ENCODE measurements at places on chromosomes 13 and 19.

- DNase-seq = no peak
These were observed 8.9 kb upstream of the AMER2 start for GRCh38 chr13:25180775-25181537.

DNA sequence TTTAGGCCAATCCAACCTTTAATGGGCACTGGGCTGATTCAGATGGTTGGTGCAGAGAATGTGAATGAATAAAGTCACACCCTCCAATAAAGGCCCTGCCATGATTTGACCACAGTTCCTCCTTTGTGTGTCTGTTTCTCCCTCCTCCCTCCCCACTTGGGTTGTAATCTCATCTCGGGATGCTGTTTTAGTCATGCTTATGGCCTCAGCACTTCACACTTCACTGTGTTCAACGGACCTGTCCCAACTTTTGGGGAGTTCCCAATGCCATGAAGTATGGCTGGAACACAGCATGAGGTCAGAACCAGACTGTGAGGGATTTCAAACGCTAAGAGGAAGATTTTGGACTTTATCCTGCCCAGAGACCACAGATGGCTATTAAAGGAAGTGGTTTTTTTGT lies 5.6 kb upstream of the RAB8A start:
- no peak for DNase-seq

GRCh38 chr19:18051887-18052286 lies 34.8 kb downstream of the IL12RB1 start:
- DNase-seq = no peak

DNA sequence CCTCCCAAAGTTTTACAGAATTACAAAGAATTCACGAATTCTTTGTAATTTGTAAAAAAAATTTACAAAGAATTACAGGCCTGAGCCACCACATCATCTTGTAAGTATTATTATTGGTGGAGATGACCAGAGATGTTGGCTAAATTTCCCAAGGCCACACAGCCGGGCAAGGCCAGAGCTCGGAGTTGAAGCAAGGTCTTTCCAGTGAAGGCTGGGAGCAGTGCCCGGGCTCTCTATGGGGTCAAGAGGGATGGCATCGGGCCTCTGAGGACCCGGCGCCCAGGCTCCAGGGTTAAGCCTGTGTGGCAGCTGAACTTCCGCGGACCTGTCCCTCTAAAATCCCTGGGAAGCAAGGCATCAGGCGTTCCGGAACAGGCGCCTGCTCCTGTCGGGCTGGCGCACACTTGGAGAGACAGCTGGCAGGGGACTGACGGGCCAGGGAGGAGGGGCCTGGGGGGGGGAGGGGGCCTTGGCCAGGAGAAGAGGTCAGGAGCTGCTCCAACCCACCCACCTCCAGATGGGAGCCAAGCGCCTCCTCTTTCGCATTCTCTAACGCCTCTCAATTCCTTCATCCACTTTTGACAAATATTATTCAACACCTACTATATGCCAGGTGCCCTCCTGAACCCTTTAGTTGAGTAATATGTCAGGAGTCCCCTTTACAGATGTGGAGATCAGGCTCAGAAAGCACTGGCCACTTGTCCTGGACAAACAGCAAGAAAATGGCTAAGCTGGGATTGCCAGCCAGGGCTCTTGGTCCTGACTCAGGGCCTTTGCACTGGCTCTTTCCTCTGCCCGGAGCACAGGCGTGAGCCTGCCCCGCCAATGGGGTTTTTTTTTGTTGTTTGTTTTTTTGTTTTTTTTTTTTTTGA lies 36.8 kb upstream of the SEMA6B start:
- DNase-seq = no peak

DNA sequence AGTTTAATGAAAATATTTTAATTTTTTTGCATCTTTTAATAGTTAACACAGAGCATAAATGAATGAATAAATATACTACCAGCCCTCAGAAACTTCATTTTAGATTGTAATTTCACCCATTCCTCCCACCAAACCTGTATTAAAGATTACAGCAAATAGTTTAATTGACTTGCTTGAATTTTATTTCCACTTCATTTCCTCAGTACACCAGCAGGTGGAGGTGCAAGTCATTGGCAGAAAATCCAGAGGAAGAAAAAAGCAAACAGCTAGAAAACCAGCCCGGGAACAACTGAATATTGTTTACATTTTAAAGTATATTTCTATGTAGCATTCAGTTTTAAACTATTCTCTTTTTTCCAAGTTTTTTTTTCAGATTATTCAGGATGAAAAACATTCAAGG lies 177.8 kb downstream of the OLFM4 start:
- no peak for DNase-seq

GRCh38 chr13:89380101-89380500 lies 1708.9 kb downstream of the SLITRK5 start:
- DNase-seq = no peak

DNA sequence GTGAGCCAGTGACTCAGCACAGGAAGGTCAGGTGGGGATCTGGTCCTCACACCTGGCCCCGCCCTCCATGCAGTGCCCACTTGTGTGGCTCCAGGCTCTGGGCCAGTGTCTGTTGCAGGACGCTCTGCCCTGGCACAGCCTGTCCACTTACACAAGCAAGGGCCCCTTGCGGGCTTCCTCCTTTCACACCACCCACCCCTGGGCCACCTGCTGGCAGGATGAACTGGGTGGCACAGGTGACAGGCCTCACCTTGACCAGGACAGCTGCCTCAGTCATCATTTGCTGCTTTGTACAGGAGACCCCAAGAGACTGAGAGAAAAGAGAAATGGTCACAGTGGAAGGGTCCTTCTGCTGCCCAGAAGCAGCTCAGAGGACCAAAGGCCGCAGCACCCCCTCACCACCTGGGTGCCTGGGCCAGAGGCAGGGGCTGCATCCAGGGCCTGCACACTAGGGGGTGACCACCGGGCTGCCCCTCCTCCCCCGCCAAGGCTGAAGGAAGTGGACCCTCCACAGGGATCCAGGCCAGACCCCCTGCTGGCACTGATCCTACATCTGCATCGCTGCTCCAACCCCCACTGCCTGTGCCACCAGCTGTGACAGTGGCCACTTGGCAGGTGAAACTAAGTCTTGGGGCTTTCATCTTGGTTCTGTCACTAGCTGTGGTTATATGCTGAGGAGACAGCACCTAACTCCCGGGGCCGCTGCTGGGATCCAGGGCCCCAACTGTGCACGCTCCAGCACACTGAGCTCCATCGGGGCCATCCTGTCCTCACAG lies 110.3 kb downstream of the TUBA3C start:
- no peak for DNase-seq

DNA sequence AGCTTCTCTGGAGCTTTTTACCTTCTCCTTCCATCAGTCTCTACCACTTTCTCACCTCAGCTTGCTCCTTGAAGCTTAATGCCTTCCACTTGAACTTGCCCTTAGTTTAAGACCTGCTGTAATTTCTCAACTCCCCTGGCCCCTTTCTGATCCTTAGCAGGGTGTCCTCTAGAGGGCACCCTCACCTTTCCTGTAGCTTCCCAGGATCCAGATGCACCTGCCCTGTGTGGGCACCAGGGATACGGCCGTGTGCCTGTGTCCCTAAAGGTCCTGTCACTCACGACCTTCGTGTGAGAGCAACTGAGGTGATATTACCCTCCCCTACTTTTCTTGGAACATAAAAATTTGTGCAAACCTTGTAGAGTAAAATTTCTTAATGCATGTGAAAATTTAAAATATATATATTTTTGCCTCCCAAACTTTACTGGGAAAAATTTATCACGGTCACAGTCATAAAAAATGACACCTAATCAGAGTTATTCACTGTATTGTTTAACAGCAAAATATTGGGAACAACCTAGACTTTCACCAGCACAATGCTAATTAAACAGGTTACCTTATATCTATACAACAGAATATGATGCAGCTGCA lies 46.4 kb downstream of the PSG3 start:
- DNase-seq = peak; percentile 15

DNA sequence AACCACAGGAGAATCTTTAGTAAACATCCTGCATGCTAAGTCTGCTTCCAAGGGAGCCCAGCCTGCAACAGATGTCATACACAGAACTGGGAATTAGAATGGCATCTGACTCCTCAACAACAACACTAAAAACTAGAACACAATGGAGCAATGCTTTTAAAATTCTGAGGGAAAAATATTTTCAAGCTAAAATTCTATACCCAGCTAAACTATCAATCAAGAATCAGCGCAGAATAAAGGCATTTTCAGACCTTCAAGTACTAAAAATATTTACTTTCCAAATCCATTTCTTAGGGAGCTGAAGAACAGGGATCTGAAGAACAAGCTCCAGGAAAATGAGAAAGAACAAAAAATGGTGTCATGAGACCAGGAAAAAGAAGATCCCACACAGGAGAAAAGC lies 46.9 kb upstream of the CHST8 start:
- DNase-seq = no peak

GRCh38 chr19:6423499-6424194 lies 964 bp downstream of the KHSRP start:
- no peak for DNase-seq

GRCh38 chr13:101727118-101727517 lies 274.6 kb downstream of the ITGBL1 start:
- DNase-seq = no peak

GRCh38 chr13:26048741-26049140 lies 3.1 kb downstream of the SHISA2 start:
- no peak for DNase-seq

- no peak for DNase-seq
These were observed 172.8 kb downstream of the EFNB2 start for GRCh38 chr13:106362707-106363106.

GRCh38 chr13:26784704-26785639 lies 24.4 kb upstream of the GPR12 start:
- no peak for DNase-seq

GRCh38 chr19:50712833-50713232 lies 6.8 kb downstream of the SHANK1 start:
- no peak for DNase-seq

DNA sequence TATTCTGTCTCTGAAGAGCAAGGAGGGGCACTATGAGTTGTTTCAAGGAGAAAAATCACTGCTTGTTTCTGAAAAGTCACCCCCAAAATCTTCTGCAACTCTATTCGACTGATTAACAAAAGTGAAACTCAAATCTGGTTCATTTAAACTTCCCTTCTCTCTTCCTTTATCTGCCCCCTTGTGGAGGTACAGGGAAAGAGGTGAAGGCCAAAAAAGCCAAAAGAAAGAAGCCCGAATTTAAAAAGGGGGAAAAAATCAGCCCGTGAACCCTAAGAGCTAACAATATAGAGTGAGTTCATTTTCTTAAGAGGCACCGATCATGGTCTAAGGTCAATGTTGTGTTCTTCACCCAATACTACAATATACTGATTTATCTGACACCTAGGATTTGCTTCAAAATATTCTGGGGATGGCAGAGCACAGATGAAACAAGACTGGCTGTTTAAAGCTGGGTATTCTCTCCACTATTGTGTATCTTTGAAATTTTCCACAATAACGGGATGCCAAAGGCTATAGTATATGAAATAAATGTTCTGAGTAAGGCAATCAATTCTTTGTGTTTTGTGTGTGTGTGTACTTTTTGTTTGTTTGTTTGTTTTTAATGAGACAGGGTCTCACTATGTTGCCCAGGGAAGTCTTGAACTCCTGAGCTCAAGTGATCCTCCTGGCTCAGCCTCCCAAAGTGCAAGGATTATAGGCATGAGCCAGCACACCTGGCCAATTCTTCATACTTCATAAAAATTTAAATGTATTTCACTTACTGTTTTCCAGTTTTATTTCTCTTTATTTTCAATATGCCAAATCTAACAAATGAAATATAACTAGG lies 55.0 kb upstream of the EEF1AKMT1 start:
- peak; percentile 6 for DNase-seq

- DNase-seq = no peak
These were observed 14.9 kb downstream of the GRTP1 start for GRCh38 chr13:113349050-113349449.

GRCh38 chr19:47729468-47729798 lies 15.9 kb upstream of the NOP53 start:
- no peak for DNase-seq

DNA sequence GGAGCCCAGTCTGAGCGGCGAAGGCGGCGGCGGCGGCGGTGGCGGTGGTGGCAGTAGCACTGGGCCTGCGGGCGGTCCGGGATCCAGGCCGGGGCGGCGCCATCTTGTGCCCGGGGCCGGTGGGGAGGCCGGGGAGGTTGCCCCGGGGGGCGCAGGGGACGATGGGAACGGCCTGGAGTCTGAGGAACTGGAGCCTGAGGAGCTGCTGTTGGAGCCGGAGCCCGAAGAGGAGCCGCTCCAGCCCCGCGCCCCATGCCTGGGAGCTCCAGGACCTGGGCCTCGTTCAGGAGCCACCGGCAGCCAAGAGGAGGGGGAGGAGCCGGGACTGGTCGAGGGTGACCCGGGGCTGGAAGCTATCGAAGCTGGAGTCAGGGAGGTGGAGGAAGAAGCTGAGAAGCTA lies 11.6 kb downstream of the ZNF28 start:
- no peak for DNase-seq

- DNase-seq = peak; percentile 37
These were observed at the start of gene STARD13 for GRCh38 chr13:33285420-33286124. STARD13 (minus strand) TSS chr13:33285755; CDS start chr13:33285638, 117 bp downstream.

GRCh38 chr19:23784274-23784673 lies 25.6 kb upstream of the ZNF681 start:
- DNase-seq = no peak

DNA sequence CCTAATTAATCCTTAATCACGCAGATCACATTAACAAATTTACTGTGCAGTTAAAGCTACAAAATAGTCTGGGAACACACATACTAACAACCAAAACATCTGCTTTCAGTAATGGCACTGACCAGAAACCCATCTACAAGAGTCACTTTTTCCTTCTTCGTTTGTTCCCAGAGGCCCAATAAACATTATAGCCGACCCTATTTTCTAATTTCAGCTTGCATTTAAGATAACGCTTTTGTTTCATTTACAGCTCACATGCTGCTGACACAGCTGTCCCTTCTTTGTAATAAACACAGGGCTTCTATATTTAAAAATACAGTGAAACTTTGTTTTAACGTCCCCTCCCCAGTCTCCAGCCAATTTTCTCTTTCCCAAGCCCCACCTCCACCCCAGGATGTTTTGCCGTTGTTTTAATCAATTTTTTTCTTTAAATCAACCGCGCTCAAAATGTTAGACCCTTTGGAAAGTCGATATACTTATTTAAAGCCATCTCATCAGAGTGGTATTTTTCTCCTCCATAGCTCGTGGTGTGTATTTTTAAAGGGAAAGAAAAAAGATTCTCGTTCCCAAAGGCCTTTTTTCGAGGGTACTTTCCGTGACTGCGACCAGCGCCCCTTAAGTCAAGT lies 1.7 kb upstream of the WBP4 start:
- no peak for DNase-seq

DNA sequence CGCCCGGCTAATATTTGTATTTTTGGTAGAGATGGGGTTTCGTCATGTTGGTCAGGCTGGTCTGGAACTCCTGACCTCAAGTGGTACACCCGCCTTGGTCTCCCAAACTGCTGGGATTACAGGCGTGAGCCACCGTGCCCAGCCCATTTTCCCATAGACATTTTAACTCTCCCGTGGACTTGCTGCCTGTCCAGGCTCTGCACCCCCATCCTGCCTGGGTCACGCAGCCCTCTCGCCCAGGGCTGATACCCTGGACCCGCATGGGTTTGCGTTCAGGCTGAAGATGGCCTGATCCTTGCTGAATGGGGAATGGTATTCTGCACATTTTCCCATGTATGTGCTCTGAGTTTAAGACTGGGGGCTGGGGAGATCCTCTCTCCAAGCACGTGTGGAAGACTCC lies 46.0 kb upstream of the RANBP3 start:
- no peak for DNase-seq

All from NCI-H2029 (cell line).